NCI-H82 (cell line): ENCODE measurements at places on chromosomes 4 and X.
A peak's percentile ranks its signal among the peaks of the same experiment; 100 is the strongest.

DNA sequence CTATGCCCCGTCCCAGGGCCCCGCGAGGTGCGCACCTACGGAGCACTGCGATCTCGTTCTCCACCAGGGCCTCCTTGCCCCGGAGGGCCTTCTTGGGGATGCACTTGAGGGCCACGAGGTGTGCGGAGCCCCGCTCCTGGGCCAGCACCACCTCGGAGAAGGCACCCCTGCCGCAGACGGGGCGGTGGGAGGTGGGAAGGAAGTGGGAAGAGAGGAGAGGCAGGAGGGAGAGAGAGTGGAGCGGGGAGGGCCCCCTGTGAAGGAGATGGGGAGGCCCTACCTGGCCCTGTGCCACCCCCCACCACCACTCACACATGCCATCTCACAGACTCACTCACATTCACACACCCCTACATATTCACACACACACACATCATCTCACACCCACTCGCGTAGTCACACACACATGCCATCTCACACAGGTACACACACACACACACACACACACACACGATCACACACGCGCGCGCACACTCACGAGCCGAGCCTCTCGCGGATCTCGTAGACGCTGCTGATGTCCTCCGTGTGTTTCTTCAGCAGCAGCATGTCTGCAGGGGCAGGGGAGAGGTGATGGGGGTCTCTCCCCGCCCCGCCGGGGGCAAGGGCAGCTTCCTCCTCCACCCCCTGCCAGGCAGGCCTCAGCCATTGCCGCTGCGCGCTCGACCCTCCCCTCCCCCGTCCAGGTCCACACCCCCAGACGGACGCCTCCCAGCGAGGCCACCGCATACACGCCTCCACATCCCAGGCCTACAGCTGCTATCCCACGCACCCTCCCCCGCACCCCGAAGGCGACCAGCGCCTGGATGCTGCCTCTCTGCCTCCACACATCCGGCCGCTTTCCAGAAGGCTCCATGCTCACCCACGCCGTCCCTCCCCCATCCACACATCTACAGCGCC lies 834 bp downstream of the PNCK start:
- DNase-seq = no peak

- DNase-seq = no peak
These were observed 108.8 kb downstream of the DDIT4L start for GRCh38 chr4:100081491-100081890.

- DNase-seq = no peak
These were observed 14.6 kb downstream of the HMX1 start for GRCh38 chr4:8856835-8857621.

DNA sequence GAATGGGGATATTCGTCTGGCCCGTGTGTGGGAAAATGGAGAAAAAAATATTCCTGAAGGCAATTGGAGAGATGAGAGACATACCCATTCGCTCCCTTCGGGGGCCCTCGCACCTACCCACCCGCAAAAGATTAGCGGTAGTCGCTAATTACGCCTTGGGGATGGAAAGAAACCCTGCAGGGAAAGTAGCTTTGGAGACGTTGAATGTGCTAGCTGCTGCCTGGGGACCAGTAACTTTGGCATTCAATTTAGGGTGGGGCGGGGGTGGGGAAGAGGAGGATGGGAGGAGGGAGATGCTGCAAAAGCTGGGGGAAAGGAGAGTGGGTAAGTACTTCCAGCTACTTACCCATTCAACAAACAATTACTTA lies 407 bp upstream of the ZC4H2 start:
- DNase-seq = peak; percentile 70

DNA sequence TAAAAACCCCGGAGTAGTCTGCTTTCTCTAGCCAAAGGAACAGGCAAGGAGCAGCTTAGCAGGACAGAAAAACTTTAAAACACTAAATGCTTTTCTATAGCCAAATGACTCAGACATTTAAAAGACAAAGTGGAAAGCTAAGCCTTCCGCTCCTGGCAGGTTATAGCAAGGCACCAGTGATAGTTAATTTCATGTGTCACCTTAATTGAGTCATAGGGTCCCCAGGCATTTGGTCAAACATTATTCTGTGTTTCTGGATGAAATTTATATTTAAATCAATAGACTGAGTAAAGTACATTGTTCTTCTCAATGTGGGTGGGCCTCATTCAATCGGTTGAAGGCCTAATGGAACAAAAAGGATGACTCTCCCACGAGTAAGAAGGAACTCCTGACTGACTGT lies 885.7 kb upstream of the ADGRL3 start:
- DNase-seq = no peak

DNA sequence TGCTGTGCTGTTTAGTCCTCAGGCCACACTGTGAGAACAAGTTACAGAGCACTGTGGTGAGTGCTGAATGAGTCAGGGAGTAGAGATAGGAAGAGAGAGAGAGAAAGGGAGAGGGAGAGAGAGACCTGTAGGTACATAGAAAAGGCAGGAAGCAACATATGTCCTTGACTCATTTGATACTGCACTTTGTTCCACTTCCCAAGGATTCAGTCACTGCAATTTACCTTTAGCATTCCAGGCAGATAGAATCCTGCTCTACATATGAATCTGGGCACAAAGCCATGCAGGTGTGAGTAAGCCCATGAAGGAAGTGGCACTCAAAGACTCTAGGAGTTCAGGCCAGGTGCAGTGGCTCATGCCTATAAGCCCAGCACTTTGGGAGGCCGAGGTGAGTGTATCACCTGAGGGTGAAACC lies 1.0 kb upstream of the DAPP1 start:
- DNase-seq = no peak

DNA sequence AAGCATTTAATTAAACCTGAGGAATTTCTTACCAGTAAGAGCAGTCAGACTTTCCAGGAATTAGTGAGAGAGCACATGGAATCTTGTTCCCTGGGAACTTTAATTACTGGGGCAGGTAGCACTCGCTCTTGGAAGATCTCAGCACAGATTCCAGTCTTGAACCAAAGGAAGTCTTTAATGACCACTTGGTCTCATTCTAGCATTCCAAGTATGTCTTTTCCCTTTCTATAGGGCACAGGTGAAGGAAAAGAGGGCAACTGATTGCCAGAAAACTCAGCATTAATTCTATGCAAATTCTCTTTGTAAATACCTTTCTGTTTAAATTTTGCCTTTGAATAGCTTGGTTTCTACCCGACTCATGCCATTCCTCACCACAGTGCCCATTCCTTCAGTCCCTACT lies 236.6 kb downstream of the LDB2 start:
- DNase-seq = no peak

GRCh38 chr4:84481077-84481859 lies 17.8 kb downstream of the NKX6-1 start:
- no peak for DNase-seq

DNA sequence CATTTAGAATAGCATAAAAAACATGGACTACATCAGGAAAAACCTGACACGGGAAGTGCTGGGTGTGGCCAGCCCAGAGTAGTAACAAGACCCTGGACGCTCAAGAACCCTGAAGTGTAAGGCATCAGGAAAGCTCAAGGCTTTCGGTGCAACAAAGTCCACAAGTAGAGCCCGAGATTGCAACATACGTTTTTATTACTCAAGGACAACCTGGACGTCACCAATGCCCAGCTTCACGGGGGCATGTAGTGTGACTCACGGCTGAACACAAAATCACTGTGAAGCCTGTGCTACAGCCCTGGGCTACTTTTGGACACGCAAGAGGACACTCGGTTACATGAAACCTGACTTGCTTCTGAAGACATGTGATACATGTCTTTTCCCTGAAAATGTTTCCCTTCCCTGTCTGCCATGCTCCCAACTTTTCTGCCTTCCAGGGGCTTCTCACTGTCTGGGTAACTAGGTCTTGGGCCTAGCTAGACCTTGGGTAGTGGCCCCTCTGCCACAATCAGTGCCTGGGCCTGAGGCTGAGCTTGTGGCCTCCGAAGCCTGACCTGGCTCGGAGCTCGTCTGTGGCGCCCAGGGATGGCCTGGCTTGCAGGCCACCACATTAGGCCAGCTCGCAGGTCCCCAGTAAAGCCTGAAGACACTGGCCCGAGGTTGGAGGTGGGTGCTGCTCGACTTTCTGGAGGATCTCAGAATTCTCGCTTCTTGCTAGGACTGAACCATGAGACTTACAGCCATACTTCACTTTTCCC lies 9.2 kb downstream of the IRAK1 start:
- DNase-seq = no peak
